Spinal cord (tissue), 10 donors: ENCODE measurements at places on chromosomes 7 and 10. TPM values are rescaled to one million over a fixed set of nuclear protein-coding genes. Genes with fewer than 3 reads are reported as not detected.

TRIM73 gene
- polyA plus RNA-seq = 5.1 TPM

MYL7 gene
- 2.2 TPM for polyA plus RNA-seq

HOXA2 gene
- polyA plus RNA-seq = 17.7 TPM

OR2A7 gene
- polyA plus RNA-seq = 1.7 TPM

DPP6 gene
- polyA plus RNA-seq = 96.3 TPM

LRRC18 gene
- polyA plus RNA-seq = 0.62 TPM

SEC31B gene
- 23.1 TPM for polyA plus RNA-seq

ADGRA1 gene
- polyA plus RNA-seq = 26.6 TPM

ZNF32 gene
- 73.1 TPM for polyA plus RNA-seq

ACSM6 gene
- 0.14 TPM for polyA plus RNA-seq

DYDC2 gene
- polyA plus RNA-seq = 10.2 TPM

PILRA gene
- 6.6 TPM for polyA plus RNA-seq

FAM25G gene
- polyA plus RNA-seq = not detected

GPR146 gene
- 4.0 TPM for polyA plus RNA-seq

OR6V1 gene
- not detected for polyA plus RNA-seq

CLEC2L gene
- polyA plus RNA-seq = 67.7 TPM

MMD2 gene
- 43.6 TPM for polyA plus RNA-seq

MAGI2 gene
- polyA plus RNA-seq = 47.6 TPM

KAZALD1 gene
- 2.5 TPM for polyA plus RNA-seq

WNT16 gene
- 2.8 TPM for polyA plus RNA-seq

CLEC5A gene
- 0.05 TPM for polyA plus RNA-seq

AOAH gene
- polyA plus RNA-seq = 4.2 TPM

VIPR2 gene
- 10.0 TPM for polyA plus RNA-seq

HKDC1 gene
- polyA plus RNA-seq = 2.2 TPM

SPDYE11 gene
- polyA plus RNA-seq = 0.36 TPM

VPS41 gene
- 71.1 TPM for polyA plus RNA-seq

EBLN1 gene
- polyA plus RNA-seq = not detected

ADAMTS14 gene
- polyA plus RNA-seq = 4.7 TPM

AHR gene
- 8.4 TPM for polyA plus RNA-seq

P4HA1 gene
- 51.2 TPM for polyA plus RNA-seq

UCN3 gene
- 0.86 TPM for polyA plus RNA-seq

KLF14 gene
- polyA plus RNA-seq = 0.11 TPM

MSMB gene
- not detected for polyA plus RNA-seq

IFIT1B gene
- polyA plus RNA-seq = not detected

KRIT1 gene
- 26.1 TPM for polyA plus RNA-seq

INTS1 gene
- polyA plus RNA-seq = 100 TPM

TAS2R41 gene
- not detected for polyA plus RNA-seq

CLDN4 gene
- polyA plus RNA-seq = 0.25 TPM

CPA1 gene
- 0.49 TPM for polyA plus RNA-seq

GDI2 gene
- 186 TPM for polyA plus RNA-seq

CCL24 gene
- not detected for polyA plus RNA-seq

ZNF248 gene
- polyA plus RNA-seq = 29.9 TPM

ACSL5 gene
- 3.7 TPM for polyA plus RNA-seq

LRMDA gene
- polyA plus RNA-seq = 6.4 TPM

DIP2C gene
- 29.8 TPM for polyA plus RNA-seq

NCF1 gene
- polyA plus RNA-seq = 2.5 TPM

SNCG gene
- polyA plus RNA-seq = 545 TPM

SPDYE9 gene
- polyA plus RNA-seq = 0.36 TPM

LRRN3 gene
- 71.7 TPM for polyA plus RNA-seq

ZNF239 gene
- polyA plus RNA-seq = 9.8 TPM

UPK3B gene
- polyA plus RNA-seq = 0.25 TPM

AMPH gene
- 116 TPM for polyA plus RNA-seq
